IMR-90 (cell line): ENCODE measurements at places on chromosomes 1 and 21. TPM values are rescaled to one million over a fixed set of nuclear protein-coding genes. Genes with fewer than 3 reads are reported as not detected.

The BRINP3 gene
- total RNA-seq, result under 0.01 and 0.36 TPM in 2 replicates

DNA sequence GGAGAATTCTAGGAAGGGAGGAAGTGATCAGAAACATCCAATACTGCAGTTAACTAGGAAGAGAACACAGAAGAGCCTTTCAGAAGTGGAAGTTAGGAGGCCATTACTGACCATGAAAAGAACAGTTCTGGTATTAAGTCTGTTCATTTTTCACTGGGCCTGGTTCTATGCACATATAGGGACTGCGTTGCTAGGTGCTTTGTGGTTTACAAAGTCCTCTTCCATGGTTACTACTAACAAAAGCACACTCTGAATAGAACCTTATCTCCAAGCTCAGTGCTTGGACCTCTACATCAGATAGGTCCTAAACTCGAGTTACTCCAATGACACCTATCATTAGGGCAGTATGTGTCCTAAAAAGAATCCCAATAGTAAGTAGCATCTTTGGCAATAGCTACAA is 75.4 kb downstream of the RPAP2 start:
- DNase-seq, result no peak

- DNase-seq, result no peak
Observed at GRCh38 chr1:239655023-239655422, 268.7 kb downstream of the CHRM3 start.

GRCh38 chr1:110572751-110573150 is 33.4 kb downstream of the KCNA2 start:
- DNase-seq, result no peak

DNA sequence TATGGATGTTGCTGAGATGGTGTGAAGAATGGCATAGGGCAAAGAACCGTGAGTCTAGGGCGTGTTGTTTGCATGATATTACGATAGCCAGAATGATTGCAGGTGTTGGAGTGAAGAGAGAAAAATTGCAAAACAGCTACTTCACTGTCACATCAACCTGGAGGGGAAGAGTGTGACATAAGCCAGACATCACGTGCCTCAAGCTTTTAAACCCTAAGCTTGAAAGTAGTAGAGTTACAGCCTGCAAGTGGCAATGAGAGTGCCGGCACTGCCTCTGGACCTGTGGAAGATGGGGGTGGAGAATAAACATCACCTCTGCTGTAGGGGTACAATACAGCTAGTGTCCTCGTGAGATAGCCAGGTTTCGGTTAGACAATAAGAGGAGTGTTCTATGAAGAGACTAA is 11.1 kb downstream of the EEIG2 start:
- DNase-seq, result no peak

GRCh38 chr1:75632350-75632949 is 21.5 kb upstream of the SLC44A5 start:
- peak; percentile 23 for DNase-seq

- peak; percentile 89 for DNase-seq
Observed at GRCh38 chr1:24022581-24023361, 42.6 kb upstream of the SRSF10 start.

DNA sequence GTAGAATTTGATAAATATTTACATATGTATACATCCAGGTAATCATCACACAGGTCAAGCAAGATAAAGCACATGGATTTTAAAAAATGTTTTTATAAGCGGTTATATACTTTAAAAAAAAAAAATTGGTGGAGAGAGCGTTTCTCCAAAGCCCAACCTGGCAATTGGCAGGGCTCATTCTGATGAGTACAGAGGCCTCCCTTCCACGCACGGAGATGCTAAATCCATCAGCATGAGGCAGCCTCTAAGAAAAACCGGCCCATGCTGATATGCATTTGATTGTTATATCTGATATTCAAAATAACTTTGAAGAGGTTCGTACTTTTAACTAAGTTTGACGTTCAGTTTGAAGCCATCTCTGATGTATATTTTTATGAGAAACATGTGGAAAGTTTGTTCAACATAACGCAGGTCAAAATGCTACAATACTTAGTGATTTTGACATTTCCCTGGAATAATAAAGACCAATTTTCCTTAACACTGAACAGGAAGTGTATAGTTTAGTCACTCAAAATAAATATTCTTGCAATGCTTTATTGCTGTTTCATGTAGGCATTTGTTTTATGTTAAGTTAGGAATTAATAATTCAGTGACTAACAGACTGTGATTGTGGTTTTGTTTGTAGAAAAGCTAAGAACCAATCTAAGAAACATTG is 151.7 kb downstream of the NR5A2 start:
- DNase-seq, result peak; percentile 70

DNA sequence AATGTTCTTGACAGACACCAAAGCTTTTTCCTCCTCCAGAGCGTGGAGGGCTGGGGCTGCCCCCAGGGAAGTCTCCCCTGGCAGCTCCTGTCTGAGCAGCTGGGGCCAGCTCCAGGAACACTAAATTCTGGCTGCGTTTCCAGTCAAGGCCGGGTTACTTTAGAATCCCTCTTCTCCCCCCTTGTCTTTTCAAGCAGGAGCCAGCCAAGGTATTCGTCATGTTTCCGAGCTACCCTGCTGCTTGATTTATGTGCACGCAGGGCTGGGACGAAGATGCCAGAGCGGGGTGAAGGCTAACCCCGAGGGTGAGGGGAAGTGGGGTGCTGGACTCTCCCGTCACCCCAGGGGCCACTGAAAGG is 68.1 kb upstream of the ANGPTL1 start:
- peak; percentile 27 for DNase-seq
